CD4-positive, alpha-beta T cell treated with Interleukin-4 for 4 hours (primary cell): ENCODE measurements at places on chromosomes 2 and 18.

- no peak for DNase-seq
These were observed 1815.3 kb upstream of the CELF4 start for GRCh38 chr18:39380866-39381265.

DNA sequence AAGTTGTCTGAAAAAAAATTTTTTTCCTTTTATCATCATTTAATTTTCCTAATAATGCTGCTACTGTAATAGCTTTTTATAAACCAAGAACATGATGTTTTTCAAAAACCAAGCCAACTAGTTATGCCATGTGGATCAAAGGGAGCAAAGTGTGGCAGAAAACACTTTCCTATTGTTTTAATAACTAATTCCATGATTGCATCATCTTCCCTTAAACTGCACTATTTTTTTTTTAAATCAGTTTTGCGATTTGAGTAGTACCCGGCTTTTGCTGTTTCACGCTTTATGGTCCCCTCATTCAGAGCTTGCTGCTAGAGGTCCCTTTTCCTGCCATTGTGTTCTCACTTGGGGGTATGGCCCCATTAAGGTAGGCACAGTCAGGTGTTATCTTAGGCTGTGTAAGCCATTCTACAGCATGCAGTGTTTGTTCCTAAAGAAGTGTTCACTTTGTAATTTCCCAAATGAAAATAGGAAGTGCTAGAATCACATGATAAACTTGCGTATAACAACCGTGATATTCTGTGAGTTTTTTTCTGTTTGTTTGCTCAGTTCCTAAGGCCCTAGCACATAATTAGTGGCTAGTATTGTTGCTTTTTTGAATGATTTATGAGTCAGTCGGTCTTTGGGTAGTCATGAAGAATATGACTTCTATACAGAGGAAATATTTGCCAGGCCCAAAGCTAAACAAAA lies 225.8 kb downstream of the PTGR3 start:
- no peak for DNase-seq

DNA sequence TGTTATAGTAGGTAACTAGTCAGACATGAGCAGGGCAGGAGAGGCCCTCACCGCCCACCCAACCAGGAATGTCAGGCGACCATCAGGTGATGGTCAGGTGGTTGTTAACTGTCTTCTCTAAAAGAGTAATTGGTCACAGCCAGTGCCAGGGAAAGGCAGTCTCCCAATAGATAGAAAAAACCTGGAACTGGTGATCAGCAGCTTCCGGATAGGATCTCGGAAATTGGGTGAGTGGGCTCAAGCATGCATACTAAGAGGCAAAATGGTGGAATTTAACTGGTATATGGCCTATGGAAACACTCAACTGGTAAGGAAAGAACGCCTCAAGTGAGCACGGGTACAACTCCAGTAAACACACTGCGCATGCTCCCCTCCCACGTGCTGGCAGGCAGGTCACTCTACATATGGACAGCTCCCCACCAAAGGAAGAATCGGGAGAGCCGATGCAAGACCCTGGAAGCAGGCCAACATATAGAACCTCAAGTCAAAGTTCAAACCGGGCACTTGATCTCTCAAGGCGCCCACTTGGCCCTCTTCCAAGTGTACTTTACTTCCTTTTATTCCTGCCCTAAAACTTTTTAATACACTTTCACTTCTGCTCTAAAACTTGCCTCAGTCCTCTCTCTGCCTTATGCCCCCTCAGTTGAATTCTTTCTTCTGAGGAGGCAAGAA lies 43.5 kb upstream of the TMEM131 start:
- no peak for DNase-seq

GRCh38 chr2:68870215-68870614 lies 982 bp downstream of the BMP10 start:
- DNase-seq, result no peak

DNA sequence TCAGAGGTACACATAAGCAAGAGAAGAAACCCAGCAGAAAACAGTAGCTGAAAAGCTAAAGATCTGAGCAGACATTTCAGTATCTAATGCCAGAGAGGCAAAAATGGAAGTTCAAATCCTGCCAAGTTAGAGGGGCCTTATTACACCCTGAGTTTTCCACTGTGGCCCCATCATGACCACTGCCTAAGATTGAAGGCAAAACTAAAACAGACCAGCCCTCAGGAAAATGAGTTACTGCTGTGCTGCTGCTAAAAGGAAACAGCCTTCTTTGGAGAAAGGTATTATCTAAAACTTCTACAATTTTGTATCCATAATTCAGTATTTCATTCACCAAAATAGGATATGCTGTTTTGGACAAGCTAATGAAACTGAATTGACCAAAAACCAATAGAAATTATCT lies 16.8 kb downstream of the PPP1CB start:
- no peak for DNase-seq

- no peak for DNase-seq
These were observed 16.9 kb downstream of the PRKAG3 start for GRCh38 chr2:218814540-218815243.

DNA sequence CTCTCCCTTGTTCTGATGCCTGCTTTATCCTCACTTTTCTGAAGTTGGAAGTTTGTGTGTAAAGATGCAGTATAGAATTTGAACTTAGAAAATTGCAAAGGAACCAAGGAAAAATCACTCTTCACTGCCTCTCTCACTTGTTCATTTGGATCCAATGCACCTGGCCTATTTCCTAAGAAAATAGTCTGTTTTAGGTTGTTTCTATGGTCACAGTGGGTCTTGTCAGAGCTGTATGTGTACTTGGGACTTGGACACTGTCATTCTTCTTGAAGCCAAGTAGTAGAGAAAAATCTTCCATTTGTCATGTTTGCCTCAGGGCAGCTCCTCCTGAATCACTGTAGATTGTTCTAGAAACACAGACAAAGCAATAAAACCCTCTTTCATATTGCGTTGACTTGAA lies 80.3 kb upstream of the SESTD1 start:
- no peak for DNase-seq

- DNase-seq, result no peak
These were observed 35.1 kb downstream of the EHD3 start for GRCh38 chr2:31269087-31269486.

- no peak for DNase-seq
These were observed 54.3 kb downstream of the MSH2 start for GRCh38 chr2:47457268-47457667.

DNA sequence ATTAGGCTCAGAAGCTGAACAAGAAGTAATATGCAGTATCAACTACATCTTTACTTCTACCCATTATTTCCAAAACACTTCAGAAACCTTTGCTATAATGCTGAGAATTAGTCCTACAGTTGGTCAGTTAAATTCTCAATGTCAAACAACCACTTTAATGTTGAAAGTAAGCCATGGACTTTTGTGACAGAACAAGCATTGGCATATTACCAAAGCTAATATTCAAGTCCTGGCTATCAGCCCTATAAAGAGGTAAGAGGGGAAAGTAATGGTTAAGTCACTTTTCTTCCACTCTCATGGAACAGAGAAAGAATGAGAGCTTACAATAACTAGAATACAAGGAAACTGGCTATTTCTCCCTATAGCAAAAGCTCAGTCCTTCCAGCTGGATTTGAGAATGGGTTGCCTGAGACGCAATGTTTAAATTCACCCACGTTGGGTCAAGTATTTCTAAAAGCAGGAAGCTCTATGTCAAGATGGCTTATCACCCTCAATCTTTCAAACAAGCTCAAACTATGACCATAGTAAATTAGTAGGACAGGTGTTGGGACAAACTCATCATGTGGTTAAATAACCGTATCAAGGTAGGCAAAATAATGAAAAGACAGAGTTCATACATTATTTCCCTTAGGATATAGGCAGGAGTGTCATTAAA lies 31.4 kb upstream of the MFSD6 start:
- no peak for DNase-seq

GRCh38 chr2:104734937-104735586 lies 118.9 kb upstream of the POU3F3 start:
- no peak for DNase-seq

- no peak for DNase-seq
These were observed 566.2 kb downstream of the TDRD15 start for GRCh38 chr2:21690005-21690404.

GRCh38 chr18:49717617-49718016 lies 95.7 kb downstream of the ACAA2 start:
- no peak for DNase-seq

DNA sequence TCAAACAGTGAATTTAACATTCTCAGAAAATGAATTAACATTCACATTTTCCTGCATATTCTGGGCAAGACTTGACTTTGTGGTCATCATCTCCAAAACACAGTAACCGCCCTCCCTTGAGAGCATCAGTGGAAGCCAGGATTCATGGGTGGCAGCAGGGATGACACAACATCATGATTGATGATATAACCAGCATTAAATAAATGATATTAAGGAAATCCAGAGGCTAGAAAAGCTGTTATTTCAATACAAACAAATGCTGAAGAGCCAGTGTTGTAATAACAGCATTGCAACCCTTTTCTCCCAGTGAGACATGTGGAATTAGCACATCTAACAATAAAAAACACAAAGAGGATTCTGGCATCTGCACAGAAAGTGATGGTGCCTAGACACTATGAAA lies 41.1 kb downstream of the CDC42EP3 start:
- DNase-seq, result no peak

DNA sequence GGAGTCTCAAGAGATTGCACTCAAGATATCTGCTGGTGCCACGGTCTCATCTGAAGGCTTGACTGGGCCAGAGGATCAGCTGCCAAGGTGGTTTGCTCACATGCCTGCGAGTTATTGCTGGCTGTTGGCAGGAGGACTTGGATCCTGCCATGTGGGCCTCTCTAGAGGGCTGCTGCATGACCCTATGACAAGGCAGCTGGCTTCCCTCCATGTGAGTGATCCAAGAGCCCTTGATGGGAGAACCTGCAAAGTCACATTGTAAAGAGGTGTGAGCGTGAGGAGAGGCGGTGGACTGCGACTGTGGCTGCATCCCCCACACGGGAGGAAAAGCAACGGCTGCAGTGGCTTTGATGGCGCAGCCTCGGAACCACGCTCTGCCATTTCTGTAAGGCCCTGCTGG lies 4.0 kb upstream of the ALLC start:
- no peak for DNase-seq

- no peak for DNase-seq
These were observed 84.5 kb downstream of the ANKRD12 start for GRCh38 chr18:9221040-9221439.

GRCh38 chr18:44541159-44541558 lies 139.5 kb upstream of the SETBP1 start:
- DNase-seq, result no peak

DNA sequence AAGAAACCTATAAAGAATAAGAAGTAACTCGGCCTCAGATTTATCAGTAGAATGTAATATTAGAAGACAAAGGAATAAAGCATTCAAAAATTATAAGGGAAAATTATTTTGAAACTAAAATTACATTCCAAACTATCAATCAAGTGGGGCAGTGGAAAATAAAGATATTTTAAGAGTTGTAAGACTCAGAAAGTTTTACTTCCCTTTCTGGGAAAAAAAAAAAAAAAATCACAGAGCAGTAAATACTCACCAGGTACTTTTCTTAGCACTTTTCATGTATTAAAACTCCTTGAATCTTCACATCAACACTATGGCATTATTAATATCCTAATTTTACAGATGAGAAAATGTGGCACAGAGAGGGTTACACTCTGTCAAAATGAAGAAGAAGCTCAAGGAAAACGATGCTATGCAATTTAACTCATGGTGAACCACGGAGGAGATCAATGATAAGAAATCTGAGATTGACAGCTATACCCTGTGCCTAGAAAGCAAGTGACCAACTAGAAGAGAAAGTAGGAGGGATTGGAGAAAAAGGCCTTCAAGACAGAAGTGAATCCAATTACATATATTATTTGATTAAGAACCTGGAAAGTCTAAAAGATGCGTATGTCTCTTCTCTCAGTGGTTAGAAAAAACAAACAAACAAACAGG lies 238.9 kb upstream of the ID2 start:
- DNase-seq, result no peak

DNA sequence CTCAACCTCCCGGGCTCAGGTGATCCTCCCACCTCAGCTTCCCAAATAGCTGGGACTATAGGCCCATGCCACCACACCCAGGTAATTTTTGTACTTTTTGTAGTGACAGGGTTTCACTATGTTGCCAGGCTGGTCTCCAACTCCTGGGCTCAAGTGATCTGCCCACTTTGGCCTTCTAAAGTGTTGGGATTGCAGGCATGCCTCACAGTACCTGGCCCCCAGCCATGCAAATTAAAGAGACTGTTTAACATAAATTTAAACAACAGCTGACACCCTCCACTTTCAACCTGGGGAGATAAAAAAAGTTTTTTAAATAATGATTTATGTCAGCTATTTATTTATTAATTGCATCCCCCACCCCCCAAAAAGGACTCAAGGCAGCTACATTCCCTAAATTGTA lies 234.7 kb downstream of the CCDC178 start:
- no peak for DNase-seq

GRCh38 chr18:49858309-49859020 lies 45.1 kb upstream of the ACAA2 start:
- DNase-seq, result peak; percentile 57
